HS-5 (cell line): ENCODE measurements at places on chromosomes 7 and 10.

GRCh38 chr7:32336726-32337125 is 153.5 kb downstream of the LSM5 start:
- DNase-seq: peak; percentile 25

DNA sequence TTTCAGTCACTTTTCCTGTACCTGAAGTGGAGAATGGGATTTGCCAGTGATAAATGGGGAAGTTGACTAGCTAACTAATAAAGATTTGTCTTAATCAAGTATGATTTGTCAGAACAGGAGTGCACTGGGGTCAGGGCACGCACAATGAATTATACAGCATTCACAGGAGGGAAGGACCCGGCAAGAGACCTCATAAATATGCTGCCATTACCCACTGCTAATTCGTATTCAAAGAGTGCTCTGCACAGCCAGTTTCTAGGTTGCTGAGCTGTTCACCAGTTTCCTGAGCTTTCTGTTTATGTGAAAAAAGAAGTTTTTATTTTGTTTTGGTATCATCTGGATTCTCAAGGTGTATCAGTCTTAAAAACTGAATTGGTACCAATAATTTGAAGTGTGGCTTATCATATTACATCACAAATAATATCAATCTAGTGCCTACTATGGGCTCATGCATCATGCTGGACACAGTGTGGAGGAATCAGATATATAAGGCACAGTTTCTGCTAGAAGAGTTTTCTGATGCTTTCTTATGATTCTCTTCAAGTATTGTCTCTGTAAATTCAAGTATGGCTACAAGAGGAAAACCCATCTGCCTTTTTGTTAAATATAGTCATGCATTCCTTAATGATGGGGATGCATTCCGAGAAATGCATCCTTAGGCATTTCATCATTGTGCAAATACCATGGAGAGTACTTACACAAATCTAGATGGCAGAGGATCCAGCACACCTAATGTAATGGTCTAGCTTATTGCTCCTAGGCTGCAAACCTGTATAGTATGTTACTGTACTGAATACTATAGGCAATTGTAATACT is 202.2 kb downstream of the VTI1A start:
- DNase-seq: peak; percentile 46

DNA sequence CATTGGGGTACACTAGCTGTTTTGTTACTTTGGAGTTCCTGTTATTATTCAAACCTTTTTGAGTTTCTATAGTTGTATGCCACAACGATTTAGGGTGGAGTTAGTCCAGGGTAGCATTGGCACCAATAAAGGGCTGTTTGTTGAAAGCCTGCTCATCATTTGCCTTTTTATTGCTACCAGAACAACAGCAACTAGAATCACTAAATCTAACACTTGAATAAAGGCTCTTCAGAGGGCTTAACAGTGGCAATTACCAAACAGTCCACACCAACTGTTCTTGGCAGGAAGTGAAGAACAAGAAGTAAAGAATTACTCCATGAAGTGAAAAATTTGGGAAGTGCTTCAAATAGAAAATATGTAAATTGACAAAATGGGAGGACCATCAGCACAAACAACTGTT is 621.4 kb downstream of the PHTF2 start:
- no peak for DNase-seq

GRCh38 chr7:14073988-14074387 is 84.5 kb upstream of the ETV1 start:
- no peak for DNase-seq

GRCh38 chr10:49744091-49744685 is 17.9 kb downstream of the OGDHL start:
- DNase-seq: no peak

DNA sequence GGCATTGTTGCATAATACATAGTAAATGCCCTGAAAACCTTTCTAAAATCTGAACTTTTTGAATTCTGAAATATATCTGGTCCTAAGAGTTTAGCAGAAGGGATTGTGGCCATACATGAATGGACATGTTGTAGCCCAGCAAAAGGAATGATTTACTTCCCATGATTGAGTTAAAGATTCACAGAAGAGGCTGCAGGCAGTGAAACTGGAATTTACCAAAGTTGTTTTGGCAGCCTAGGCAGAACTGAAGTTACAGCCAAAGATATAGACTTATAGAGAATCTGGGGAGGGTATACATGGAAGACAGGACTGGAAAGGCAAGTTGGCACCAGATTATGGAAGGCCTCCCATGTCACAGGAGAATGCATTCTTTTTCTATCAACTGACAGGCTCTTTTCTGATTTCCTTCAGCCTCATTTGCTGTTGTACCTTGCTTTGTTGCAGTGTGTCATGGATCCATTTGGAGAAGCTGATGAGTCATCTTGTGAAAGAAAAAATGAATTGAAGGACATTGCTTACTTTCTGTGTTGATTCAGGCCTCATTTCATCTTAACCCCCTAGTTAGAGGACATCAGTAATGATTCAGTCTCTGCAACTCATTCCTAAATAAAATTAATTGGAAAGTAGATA is 356.2 kb upstream of the LRGUK start:
- DNase-seq: no peak

DNA sequence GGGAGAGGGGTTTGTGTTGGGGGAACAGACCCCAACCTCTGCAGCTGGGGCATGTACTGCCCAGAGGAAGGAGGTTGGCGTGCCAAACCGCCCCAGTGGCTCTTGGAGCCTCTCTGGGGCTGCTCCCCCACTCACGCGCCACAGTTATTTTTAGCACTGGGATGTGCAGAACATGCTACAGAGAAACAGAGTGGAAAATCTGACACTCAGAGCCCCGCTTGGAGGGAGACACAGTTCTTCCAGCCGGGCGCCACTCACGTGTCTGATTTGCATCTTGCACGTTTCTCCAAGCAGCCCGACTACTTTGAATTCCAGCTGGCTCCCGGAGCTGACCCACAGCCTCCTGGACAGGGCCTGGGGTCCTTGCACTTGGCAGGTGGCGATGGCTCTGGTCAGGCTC is 182.0 kb downstream of the RPS24 start:
- DNase-seq: no peak

DNA sequence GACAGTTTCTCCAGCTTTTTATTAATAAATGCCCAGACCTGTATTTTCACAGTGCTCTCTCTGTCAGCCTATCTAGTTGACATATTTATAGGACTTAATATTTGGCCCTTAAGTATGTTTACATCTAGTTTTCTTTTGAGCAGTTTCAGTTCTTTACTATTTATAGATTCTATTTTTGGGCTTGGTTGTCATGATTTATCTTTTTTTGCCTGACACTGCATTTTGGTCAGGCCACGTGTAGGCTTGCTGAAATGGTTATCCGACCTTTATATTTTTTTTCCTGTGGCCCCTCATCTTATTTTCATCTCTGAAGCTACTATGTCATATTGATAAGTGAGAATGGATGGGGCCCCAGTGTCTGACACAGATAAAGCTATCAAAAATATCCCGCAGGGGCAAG is 515.4 kb upstream of the FZD8 start:
- DNase-seq: no peak

DNA sequence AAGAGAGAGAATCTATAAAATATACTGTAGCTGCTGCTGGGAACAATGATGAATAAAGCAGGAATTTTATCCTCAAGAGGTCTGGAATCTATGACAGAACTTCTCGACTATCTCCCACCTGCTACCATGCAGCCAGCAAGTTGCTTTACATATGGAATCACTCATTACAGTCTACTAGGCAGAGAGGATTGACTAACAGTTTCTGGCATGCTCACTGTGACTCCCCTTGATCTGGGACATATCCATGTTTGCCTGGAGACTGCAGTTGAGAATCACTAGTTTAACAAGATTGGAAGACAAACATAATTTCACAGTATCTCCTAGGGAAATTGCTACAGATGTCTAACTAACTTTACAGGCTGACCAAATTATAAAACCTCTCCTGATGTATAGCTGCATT is 13.3 kb downstream of the GPR37 start:
- DNase-seq: no peak

DNA sequence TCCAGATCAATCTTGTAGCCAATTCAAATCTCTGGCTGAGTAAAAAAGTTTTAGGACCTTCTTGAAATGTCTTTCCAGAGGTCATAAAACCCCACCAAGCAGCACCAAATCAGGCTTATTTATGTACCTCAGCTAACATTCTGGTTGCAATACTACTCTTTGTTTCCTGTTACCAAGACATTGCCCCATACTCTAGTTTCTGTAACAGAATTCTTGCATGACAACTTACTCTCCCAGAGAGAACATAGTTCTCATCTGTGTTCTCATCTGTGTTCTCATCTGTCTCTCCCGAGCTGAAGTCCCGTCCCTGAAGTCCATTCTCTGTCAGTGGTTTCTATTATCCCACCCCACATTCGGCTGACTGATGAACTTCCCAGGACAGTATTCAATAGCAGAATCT is 1285.1 kb downstream of the XPNPEP1 start:
- no peak for DNase-seq

DNA sequence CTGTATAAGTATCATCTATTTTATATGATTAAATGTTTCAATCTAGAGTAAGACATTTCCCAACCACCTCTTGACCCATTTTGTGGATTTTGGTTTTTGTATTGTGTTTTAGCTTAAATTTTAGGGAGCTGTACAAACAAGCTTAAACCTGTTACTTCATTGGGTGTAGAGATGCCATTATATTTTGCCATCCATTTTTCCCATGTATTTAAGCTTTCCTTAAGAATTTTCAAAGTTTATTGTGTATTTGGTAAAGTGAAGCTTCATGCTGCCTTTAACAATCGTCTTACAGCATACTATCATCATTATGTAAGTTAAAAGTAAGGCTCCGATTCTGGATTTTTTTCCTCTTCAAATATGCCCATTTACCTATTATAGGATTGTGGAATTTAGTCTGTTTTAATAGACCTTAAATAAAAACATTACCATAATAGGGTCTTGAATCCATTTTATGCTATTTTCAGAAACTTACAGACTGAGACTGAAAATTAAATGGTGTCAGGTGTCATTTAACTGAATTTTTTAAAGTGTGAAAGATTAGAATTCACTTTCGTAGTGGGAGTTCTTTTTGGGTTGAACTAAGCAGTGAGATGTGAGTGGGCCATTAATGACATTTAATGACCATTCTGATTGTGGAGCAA is 2.2 kb downstream of the KMT2E start:
- DNase-seq: no peak

GRCh38 chr7:135801045-135801693 is 52.6 kb upstream of the FAM180A start:
- peak; percentile 29 for DNase-seq

DNA sequence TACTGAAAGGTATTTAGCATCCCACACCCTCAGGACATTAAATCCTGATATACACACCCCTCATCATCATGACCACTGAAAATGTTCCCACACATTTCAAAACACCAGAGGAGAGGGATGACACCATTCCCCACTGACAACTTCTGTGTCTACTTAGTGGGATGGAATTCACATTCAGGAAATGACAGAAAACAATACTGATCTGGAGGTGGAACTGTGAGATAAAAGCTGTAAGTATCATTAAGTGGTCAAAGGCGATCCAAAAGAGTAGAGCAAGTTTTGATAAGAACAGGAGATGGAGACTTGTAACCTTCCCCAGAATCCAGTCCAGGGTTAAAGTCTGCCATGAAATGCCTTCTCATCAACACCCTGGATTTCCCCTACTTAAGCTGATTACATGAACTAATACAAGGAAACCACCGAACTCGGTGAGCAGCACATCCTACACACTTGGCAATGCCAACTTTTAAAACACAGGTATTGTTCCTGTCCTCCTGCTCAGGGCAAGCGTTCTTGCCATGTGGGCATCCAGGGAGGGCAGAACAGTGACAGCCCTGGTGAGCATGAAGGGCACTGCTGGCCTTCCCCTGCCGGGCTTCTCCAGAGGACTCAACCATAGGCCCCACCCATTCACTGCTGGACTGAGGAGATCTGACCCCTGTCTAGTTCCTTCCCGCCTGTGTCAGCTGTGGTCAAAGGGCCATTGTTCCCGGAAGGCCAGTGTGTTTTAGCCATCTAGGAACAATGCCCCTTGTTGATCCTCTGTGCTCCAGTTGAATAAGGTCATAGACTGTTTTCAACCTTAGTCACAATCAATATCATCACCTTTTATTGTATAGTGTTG is 85.0 kb downstream of the SGMS1 start:
- no peak for DNase-seq

- DNase-seq: no peak
Measured at GRCh38 chr7:82442492-82443035, 1.0 kb downstream of the CACNA2D1 start.

DNA sequence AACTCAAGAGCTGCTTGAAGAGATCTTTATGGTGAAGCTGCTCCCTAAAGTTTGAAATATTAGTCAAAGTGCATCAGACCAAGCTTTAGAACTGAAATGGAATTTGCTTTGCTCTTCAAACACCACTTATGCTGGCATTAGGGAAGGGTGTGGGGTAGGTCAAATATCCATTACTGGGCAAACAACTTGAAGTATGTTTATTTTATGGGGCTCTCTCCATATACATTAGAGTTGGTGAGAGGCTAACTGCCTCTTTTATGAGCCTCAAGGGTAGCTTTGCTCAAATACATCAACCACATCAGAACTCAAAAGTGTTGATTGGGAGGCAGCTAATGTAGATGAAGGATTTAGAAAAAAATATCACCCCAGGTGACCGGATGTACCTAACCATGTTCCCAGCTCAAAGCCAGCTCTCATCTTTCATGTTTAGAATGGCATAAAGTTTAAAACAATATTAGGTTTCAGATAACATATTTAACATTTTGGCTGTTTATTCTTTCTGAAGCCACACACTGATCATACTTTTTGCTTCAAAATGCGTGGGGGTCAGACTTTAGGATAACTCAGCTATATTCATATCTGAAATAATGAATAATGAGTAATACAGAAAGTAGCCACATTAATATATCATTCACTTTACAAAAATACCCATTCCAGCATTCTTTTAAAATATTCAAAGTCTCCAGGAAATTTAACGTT is 318.6 kb downstream of the PTEN start:
- DNase-seq: no peak

DNA sequence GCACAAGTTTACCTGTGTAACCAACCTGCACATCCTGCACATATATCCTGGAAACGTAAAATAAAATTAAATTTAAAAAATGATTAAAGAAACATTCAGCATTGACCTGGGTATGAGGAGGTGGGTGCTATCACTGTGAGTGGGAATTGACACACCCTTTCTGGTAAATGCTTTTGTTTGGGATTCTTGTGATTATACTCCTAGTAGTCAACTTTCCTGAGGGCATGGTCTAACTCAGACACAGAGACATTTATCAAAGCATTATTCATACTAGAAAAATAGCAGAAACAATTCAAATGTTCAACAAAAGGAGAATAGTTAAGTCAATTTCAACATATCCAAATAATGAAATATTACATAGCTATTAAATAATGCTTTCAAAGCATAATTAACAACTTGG is 44.2 kb downstream of the CNNM2 start:
- no peak for DNase-seq

- DNase-seq: no peak
Measured at GRCh38 chr10:103627111-103627892, 133.8 kb downstream of the NEURL1 start.

- no peak for DNase-seq
Measured at GRCh38 chr7:132904209-132904608, 177.7 kb downstream of the CHCHD3 start.

GRCh38 chr7:26378016-26378415 is 86.4 kb downstream of the SNX10 start:
- no peak for DNase-seq

- no peak for DNase-seq
Measured at GRCh38 chr10:7717767-7718166, 14.7 kb downstream of the ITIH2 start.

GRCh38 chr7:107207459-107207858 is 38.7 kb downstream of the HBP1 start:
- DNase-seq: no peak
